Activated gamma-delta T cell treated with Interleukin-2 at 50 U/mL for 16 hours (primary cell): ENCODE measurements at places on chromosomes 1 and 21.

DNA sequence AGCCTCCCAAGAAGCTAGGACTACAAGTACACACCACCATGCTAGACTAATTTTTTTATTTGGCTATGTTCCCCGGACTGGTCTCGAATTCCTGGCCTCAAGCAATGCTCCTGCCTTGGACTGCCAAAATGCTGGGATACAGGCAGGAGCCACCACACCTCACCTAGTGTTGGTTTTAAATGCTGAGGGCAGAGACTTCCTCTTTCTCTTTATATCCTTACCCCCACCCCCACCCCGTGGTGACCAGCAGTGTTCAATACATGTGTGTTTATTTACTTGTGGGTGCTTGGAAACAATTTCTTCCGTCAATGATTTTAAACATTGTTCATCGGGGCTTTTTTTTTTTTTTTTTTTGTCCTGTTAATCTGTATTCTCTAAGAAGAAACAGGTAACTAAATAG lies 158.9 kb downstream of the ZBTB18 start:
- no peak for DNase-seq

GRCh38 chr1:221921936-221922335 lies 180.0 kb upstream of the DUSP10 start:
- DNase-seq, result no peak

- no peak for DNase-seq
Measured at GRCh38 chr21:15140321-15141019, 75.7 kb upstream of the NRIP1 start.

DNA sequence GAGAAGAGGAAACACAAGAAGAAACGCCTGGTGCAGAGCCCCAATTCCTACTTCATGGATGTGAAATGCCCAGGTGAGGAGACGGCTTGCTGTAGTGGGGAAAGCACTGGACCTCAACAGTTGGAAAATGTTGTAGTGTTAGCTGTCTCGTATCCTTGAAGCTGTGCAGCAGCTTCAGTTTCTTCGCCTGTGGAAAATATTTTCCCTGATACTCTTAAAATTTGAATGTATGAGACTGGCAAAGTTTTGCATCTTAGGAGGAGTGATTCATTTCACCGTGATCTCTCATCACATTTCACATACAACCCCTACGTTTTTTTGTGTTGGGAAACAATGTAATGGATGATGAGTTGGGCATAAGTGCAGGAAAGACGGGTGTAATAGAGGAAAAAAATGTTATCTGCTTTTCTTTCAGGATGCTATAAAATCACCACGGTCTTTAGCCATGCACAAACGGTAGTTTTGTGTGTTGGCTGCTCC lies 629 bp downstream of the RPS27 start:
- DNase-seq, result no peak

- peak; percentile 38 for DNase-seq
Measured at GRCh38 chr1:157369808-157370521, 182.3 kb downstream of the FCRL5 start.

GRCh38 chr1:28056129-28056925 lies 32.1 kb downstream of the EYA3 start:
- peak; percentile 22 for DNase-seq

DNA sequence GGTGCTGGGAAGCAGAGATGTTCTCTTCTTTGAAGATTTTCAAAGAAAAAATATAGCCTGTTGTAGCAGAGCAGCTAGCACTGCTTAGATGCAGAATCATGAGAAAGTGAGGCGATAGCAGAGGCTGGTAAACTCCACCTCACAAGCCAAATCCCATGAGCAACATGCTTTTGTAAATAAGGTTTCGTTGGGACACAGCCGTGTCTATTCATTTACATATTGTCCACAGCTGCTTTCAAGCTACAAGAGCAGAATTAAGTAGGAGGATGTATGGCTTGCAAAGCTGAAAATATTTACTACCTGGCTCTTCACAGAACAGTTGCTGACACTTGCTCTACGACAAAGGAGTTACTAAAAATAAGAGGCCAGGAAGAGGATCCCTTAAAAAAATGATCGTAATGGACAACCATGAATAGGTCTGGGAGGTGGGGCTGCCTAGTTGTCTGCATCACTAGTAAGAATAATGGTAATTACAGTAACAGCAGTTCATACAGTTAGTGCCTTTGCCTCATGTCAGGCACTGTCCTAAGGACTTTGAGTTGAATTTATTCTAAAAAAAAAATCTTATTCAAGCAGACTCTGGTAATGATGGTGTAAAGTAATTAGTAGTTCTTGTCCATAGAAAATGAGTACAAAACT lies 622.0 kb downstream of the KIF26B start:
- no peak for DNase-seq

GRCh38 chr21:37653201-37653600 lies 263.1 kb downstream of the KCNJ6 start:
- no peak for DNase-seq

DNA sequence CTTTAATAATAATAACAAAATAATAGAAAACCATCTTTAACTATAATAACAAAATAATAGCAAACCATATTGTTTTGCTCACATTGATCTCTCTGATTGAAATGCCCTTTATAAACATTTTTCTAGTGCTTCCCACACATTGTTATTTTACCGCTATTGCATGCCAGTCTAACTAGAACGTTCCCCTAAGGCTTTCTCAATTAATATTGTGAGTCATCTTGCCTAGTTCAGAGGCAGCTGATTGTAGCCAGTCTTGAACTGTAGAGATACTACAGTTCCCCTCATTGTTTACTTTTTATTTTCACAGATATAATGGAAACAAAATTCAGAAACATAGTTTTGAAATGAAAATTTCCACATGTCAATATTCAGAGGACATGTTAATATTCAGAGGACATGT lies 192.3 kb upstream of the ADGRL4 start:
- DNase-seq, result no peak
